AG10803 (cell line): ENCODE measurements at places on chromosomes 5 and 9.

DNA sequence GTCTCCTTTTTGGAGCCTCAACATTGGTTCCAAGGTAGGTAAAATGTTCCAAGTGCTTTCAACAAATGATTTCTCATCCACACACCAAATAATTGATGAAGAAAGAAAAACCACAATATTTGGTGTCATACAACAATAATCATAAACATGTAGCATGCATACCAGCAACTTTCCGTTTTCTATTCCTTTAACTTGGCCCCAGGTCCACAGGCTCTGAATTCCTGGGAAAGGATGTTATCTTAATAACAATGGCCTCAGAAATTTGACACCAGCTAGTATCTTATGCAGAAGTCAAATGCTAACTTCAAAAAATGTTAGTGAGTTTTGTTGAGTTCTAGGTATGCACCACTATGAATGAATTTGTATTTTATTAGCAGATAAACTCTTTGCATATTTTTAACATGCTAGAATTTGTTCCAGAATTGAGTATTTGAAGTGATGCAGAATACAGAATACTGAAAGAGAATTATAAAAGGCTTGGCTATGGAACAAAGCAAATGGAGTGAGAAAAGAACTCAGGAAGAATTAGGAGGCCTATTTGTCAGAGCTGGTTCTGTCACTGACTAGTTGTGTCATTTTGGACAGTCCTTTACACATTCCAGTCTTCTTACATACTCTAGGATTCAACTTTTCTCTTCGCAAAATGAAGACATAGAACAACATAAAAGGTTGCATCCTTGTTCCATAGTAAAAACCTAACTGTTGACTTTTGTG is 435.3 kb upstream of the TNC start:
- DNase-seq: peak; percentile 36

DNA sequence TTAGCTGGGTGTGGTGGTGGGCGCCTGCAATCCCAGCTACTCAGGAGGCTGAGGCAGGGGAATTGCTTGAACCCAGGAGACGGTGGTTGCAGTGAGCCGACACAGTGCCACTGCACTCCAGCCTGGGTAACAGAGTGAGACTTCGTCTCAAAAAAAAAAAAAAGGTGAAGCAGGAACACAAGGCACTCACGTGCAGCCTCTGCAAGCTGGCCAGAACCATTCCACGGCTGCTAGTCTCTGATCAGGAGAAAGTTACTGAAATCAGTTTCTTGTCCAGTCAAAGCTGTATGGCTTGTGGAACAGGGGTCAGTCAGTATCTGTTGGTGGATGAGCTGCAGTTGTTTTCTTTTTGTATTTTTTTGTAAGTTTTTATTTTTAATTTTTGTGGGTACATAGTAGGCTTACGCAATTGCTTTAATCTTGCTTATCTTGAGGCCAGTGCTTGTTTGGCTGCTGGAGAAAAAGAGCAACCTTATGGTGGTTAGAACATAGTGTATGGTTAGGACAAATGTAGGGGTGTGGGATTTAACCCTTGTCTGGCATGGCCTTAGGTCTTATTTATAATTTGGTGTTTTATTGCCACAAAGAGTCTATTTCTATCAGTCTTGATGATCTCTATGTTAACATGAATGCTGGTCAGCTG is 32.7 kb upstream of the GTF2H2C start:
- no peak for DNase-seq

GRCh38 chr9:113796646-113797426 is 79.3 kb upstream of the ZNF618 start:
- no peak for DNase-seq

DNA sequence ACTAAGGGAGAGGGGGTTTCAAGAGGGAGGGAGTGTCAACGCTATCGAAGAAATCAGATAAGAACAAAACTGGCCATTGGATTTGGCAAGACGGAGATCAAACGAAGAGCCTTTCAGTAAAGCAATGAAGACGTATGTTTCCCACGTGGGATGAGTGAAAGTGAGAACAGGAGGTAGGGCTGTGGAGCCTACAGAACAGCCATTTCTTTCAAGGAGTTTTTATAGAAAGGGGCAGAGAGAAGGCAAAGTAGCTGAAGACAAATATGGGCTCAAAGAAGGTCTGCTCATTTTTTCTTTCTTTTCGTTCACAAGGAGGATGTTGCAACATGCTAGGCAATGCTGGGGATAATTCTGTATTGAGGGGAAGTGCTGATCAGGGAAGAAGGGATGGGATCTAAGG is 98.3 kb downstream of the SUSD1 start:
- DNase-seq: no peak

- no peak for DNase-seq
These were observed 359.7 kb downstream of the TRIM32 start for GRCh38 chr9:117046666-117047327.

GRCh38 chr5:114305402-114306207 is 56.3 kb upstream of the KCNN2 start:
- DNase-seq: peak; percentile 2

- no peak for DNase-seq
These were observed 19.6 kb downstream of the IRX1 start for GRCh38 chr5:3615217-3615616.
